Ovary (tissue), 10 donors: ENCODE measurements at places on chromosomes 16 and 17.

- no peak for DNase-seq
Observed at GRCh38 chr17:50129353-50129727, 620 bp downstream of the SAMD14 start.

DNA sequence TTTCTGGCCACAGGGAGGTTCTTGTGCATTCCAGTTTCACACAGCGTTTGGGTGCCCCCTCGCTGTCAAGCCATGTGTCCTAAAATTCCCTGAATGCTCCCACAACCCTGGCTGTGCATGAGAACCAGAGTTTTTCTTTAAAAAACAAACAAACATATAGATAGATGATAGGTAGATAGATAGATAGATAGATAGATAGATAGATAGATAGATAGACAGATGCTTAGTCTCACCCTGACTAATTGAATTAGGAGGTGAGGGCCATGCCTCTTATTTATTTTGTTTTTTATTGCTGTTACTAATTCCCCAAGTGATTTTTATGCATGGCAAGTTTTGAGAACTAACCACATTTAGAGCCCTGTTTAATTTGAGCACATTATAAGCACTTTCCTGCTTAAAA, 32.2 kb downstream of the PRSS54 start:
- no peak for DNase-seq

- DNase-seq, result no peak
Observed at GRCh38 chr17:45073414-45074070, 12.4 kb downstream of the NMT1 start.

- DNase-seq, result no peak
Observed at GRCh38 chr16:84677017-84677803, 22.6 kb upstream of the USP10 start.

DNA sequence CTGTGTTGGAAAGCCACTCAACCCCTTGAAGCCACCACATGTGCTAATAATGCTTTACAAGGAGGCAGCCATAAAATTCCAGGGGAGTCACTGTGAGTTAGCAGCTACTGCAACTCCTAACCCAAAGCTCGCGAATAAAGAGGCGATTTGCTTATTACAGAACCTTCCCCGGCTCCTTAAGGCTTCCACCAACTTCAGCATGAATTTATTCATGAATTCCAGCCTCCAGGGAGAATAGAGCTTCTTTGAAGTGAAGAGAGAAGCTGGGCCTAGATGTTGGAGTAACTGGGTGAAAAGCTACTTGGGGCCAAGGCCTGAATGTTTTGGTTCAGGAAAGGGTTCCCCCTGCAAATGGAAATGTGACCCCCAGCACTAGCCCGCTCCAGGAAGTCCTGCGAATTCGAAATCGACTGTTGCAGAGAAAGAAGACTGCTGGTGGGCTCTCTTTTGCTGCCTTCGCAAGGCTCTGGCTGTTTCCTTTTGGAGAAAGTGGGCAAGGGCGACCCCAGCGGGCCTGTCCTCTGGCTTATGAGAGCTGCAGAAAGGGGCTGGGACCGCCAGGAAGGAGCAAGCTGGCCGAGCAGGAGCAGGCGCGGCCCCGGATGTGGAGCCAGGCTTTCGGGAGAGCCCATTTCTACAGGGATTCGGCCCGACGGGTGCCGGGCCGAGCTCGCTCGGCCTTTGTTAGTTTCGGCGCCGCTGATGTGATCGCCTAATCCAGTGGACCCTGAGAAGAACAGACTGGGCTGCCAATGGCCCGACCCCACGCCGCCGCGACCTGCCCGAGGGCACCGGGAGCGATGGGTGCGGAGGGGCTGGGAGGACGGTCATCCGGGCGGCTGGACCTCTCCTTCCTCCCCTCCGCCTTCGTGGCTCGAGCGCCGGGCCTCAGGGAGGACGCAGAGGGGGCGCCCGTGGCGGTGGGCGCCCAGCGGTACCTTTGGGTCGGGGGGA, 7.6 kb downstream of the CBX8 start:
- no peak for DNase-seq
